NCI-H1930 (cell line): ENCODE measurements at places on chromosomes 1 and 21.

GRCh38 chr1:175978926-175979325 is 228.2 kb downstream of the COP1 start:
- DNase-seq = no peak

GRCh38 chr1:156645056-156645455 is 3.1 kb downstream of the BCAN start:
- no peak for DNase-seq

- no peak for DNase-seq
These were observed 663 bp downstream of the ACOT7 start for GRCh38 chr1:6392809-6393399.

DNA sequence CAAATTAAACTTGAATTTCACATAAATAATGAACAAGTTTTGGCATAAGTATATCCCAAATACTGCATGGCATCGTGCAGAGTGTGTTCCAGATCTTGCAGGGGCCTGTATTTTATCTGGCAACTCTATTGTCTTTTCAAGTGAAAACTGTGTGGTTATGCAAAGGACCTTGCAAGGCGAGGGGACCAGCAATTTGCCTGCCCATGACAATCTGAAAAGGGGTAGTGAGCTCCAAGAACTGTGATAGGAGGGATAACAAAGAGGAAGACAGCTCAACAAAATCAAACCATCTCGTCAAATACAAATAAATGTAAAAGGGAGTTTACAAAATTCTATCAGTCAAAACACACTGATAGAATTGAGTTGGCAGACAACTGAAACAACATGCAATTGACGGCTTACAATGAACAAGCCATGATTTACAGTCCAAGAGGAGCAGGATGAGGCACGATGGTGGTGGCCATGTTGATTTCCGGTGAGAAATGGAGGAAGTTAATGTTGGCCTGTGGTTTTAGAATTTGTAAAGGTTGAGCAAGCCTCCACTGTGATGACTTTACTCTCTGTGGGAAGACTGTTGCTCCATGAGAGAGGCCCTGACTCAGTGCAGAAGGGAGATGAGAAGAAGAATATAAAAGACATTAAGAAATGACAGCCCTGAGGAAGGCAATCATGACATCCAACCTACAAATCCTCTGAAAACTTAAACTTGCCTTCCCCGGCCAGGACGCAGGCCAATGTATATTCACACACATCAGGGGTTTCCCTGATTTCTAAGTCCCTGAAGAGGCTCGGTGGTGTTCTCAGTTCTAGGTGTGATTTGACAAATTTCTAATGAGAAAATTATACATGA is 132.2 kb downstream of the ADSS2 start:
- no peak for DNase-seq

GRCh38 chr1:22845398-22845935 is 127.2 kb downstream of the LACTBL1 start:
- DNase-seq = no peak

DNA sequence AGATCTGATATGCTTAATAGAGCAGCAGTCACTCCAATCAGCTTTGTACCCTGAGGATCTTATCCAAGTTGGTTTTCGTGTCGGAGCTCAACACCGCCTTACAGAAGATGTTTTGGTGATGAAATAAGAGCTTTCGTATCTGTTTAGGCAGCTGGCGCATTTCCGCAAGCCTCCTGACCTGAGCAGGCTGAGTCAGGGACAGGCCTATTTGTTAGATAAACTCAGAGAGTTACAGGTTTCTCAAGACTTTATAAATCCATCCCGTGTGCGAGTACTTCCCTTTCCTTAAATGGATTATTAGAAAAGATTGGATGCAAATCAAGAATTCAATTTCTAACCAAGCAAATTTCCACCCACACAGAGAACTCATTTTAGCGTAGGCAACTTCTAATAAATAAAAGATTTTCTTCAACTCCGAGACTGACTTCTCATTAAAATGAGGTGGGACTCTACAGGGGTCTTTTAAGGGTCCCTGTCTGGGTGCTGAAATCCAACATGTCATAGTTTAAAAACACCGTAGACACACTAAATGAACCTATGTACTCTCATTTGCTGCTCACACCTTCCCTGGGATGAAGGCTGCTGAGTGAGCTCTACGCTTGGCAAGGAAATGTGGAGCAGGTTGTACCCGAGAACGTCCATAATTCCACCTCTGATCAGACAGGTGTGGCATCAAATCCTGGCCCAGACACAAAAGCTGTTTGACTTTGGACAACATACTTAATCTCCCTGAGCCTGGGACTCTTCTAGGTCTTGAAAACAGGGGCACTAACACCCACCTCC is 106.9 kb upstream of the F3 start:
- DNase-seq = no peak

DNA sequence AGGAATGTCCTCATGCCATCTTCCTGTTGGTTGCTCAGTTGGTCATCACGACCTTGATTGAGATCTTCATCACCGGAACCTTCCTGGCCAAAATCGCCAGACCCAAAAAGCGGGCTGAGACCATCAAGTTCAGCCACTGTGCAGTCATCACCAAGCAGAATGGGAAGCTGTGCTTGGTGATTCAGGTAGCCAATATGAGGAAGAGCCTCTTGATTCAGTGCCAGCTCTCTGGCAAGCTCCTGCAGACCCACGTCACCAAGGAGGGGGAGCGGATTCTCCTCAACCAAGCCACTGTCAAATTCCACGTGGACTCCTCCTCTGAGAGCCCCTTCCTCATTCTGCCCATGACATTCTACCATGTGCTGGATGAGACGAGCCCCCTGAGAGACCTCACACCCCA is 42.9 kb downstream of the KCNJ15 start:
- DNase-seq = no peak

DNA sequence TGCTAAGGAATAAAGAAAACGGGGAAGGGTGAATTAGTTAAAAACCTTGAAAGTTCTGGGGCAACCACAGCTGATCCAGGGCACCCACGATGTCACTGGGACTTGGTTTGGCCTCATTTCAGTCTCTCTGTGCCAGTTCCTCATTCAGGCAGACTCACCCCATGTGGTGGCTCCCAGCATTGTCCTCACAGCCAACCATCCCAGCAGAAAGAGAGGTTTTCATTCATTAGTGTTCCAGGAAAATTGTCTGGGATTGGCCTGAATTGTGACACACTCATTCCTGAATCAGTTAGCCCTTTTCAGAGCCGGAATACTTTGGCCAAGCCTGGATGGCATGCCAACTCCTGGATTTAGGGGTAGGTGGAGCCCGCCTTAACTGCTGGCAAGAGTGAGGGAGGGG is 367.7 kb downstream of the PRDM2 start:
- no peak for DNase-seq

DNA sequence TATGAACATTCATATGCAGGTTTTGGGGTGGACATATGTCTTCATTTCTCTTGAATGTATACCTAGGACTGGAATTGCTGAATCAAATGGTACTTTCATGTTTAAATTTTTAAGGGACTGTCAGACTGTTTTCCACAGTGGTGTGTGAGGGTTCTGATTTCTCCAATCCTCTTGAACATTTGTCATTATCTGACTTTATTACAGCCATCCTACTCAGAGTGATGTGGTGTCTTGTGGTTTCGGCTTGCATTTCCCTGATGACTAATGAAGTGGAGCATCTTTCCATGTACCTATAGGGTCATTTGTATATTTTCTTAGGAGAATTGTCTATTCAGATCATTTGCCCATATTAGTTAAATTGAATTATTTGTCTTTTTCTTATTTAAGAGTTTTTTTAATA is 35.4 kb upstream of the ZNF281 start:
- DNase-seq = no peak

- DNase-seq = no peak
These were observed 108.6 kb downstream of the OLFML2B start for GRCh38 chr1:161915051-161915503.

- DNase-seq = no peak
These were observed 39.6 kb downstream of the RGS5 start for GRCh38 chr1:163163163-163163562.

- no peak for DNase-seq
These were observed 54.4 kb upstream of the BCL10 start for GRCh38 chr1:85330711-85331290.
